ENCODE measurements at places on chromosomes 3 and 15.

GRCh38 chr15:81263477-81263876, 60.5 kb downstream of the STARD5 start:
- no peak for DNase-seq

DNA sequence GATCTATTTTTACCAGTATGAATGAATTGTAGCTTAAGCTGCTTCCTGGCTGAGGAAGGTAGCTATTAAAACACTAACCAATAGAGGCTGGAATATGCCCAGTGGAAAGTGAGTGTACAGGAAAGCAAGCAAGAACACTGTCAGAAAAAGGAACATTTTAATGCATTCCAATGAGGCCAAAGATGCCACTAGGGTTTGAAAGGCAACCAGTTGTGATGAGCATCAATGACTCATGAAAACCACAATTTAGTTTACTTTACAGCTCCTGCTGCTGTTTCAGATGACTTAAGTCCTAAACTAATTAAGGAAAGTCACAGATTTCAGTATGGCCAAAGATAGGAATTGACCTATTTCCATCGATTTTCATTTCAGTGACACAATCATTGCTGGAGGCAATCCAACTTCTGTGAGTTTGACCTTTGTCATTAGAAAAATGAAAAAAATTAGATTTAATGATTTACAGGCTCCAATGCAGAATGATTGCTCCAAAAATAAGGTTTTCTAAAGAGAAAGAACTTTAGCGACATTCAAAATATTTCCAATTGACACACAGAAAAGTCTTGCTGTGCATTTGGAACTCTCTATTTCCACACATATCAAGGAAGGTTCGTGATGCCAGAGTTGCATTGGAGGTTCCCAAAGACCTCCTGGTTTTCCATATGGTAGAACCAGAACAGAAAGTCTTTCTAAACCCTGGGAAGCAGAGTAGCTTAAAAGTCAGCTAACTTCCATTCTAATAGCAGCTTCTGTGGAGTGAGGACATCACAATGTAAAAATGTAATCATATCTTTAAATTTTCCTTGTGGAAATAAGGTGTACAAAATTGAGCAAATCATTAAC, 103.0 kb downstream of the SUCNR1 start:
- peak; percentile 98 for DNase-seq

GRCh38 chr15:101179341-101180153, 72.3 kb downstream of the CHSY1 start:
- peak; percentile 84 for DNase-seq

DNA sequence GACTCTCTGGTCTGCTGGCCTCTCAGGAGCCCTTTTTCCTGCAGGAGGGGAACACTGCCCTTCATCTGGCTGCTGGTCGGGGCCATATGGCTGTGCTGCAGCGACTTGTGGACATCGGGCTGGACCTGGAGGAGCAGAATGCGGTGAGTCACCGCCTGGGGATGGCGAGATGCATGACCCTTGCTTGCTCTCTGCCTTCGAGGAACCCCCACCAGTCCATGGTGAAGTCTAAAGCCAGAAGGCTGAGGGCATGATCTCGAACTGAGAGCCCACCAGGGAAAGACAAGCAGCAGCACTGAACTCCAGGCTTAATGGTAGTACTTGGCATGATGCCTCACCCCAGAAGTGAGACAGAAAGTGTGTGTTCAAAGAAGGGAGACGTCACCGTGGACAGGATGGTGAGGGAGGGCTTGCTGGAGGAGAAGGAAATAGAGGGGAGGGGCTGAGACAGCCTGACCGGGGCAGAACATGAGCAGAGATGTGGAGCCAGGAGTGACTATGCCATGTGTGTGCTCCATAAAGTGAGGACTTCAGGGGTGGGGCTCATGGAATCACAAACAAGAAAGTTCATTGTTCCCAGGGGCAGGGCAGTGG, 19.2 kb downstream of the ANKDD1A start:
- DNase-seq, result no peak

Data from GM04503 (cell line).